CD4-positive, alpha-beta T cell treated with Interleukin-2 at 100 ng/mL for 4 hours (primary cell): ENCODE measurements at places on chromosomes 6 and 20.
A peak's percentile ranks its signal among the peaks of the same experiment; 100 is the strongest.

- no peak for DNase-seq
Observed at GRCh38 chr6:108123481-108123929, 42.3 kb upstream of the NR2E1 start.

GRCh38 chr6:107743311-107743710 lies 80.8 kb downstream of the SCML4 start:
- DNase-seq, result no peak

GRCh38 chr6:4253604-4254231 lies 118.3 kb upstream of the ECI2 start:
- no peak for DNase-seq

GRCh38 chr20:22394583-22394982 lies 189.8 kb downstream of the FOXA2 start:
- DNase-seq, result no peak

- DNase-seq, result no peak
Observed at GRCh38 chr6:159342146-159342545, 172.9 kb downstream of the FNDC1 start.

GRCh38 chr6:147173675-147174308 lies 30.4 kb upstream of the STXBP5 start:
- no peak for DNase-seq

DNA sequence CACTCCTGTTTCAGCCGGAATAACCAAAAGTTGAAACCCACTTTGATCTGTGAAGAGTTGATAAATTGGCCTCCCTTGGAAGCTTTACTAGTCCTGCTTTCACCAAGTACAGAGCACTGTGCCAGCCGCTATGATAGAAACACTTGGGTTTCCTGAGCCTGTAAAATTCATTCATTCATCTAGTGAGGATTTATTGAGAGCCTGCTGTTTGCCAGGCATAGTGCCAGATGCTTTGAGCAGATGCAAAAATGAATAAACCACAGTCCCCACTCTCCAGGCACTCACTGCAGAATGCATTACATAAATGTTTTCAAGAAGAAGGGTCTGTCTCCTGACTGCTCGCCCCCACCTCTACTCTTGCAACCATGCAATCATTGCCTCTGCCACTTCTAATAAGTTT lies 25.3 kb upstream of the TMEM217 start:
- no peak for DNase-seq

- DNase-seq, result no peak
Observed at GRCh38 chr6:84314377-84314898, 87.0 kb upstream of the CEP162 start.

DNA sequence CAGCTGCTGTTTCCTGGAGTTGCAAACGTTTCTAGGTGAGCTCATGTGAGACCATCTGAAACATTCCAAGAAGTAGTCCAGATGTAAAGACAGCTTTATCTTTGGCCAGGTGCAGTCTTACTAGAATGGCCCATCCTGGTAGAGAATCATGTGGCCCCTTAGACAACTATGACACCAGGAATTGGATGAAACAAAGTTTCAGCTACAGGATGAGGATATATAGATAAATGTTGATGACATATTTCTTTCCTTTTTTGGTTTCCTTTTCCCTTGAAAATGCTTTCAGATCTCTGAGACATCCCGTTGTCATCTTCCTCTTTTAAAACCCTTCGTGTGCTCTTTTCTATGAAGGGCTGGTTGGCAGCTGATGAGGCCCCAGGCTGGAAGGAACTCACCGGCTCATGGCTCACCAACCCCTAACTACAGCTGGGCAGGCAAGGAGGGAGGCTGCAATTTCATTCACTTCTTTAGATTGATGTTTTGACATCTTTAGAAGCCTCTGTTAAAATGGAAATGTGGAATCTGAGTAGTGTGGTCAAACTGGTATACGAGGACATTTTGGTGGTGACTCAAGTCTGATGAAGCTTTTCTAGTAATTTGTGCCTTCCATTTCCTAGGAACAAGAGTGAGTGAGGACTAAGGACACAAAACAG lies 167.9 kb upstream of the TNFAIP3 start:
- DNase-seq, result peak; percentile 36

DNA sequence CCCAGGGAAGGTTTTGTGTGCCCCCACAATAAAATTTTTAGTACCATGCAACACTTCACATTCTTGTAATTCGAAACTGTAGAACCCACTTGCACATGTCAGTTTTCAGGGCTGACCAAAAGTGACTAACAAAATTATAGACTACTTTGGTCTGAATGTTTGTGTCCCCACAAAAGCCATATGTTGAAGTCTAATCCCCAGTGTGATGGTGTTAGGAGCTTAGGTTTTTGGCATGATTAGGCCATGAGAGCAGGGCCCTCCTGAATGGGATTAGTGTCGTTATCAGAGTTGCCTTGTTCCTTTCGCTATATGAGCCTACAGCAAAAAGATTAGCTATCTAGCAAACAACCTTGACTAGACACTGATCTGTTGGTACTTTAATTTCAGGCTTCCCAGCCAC lies 49.0 kb upstream of the TENT5A start:
- DNase-seq, result no peak

GRCh38 chr6:128532827-128533226 lies 12.4 kb upstream of the PTPRK start:
- DNase-seq, result no peak

- DNase-seq, result no peak
Observed at GRCh38 chr6:118444796-118445195, 103.3 kb upstream of the PLN start.

GRCh38 chr20:54914995-54915394 lies 439.6 kb downstream of the DOK5 start:
- DNase-seq, result no peak

- no peak for DNase-seq
Observed at GRCh38 chr20:40280616-40281015, 408.4 kb downstream of the MAFB start.

DNA sequence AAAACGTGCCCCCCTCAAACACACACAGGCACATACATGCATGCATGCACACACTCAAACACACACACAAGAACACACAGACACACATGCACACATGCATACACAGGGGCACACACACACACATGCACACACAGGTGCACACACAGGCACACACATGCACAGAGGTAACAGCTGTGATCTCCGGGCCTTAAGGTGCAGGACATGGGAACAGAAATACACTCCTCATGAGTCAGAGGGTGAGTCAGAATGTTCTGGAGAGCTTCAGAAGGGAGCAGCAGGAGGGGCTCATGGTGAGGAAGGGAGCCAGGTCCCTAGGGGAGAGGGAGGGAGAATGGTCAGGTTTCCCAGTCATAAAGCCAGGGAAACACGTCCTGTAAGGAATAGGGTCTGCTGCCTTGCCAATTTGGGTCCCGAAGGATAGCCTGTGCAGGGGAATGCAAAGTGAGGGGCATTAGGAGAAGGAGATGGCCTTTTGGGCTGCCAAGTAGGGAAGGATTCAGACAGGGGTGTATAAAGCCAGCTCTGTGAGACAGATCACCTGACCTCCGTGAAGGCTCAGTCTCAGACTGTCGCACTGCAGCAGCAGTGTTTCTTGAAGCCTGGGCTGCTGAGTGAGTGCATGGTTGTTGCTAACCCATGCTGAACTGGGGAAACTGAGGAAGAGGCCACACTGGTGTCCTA lies 123.9 kb downstream of the MAFB start:
- no peak for DNase-seq

- DNase-seq, result no peak
Observed at GRCh38 chr6:129138739-129139405, 255.9 kb downstream of the LAMA2 start.

GRCh38 chr6:39471954-39472659 lies 149.6 kb upstream of the KCNK16 start:
- no peak for DNase-seq

DNA sequence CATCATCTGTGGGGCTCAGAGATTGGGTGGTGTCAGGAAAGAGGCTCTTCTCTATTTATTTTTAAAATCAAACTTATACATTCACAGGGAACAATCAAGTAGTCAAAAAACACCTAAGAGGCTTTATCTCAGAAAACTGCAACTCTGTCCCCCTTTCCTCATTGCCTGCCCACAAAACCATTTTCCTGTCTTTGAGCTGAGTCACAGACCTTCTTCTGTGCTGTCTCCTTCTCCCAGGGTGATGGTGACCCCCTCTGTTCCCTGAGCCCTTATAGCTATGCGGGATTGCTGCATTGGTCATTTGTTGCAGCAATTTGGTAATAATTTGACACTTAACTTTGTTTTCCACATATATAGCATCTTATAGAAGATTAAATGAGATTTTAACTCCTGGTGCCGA lies 195.2 kb upstream of the PROKR2 start:
- no peak for DNase-seq

GRCh38 chr20:38805958-38806854 lies 709 bp downstream of the PPP1R16B start:
- peak; percentile 31 for DNase-seq

DNA sequence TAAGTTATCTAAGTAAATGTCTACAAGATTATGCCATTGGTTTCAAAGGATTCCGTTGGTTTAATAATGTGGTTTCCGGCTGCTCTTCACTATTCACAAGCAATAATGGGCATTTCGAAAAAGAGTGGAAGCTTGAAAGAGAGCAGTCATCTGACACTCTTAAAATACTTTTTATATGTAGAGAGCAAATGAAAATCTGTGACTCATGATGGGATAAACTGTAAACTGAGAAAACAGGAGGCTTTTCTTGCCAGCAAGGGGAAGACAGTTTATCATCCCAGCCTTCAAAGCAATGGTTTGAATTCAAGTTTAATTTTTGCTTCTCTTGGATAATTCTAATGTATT lies 145.7 kb downstream of the KHDC1L start:
- DNase-seq, result no peak

- no peak for DNase-seq
Observed at GRCh38 chr6:6319952-6320811, at the start of gene F13A1. Gene F13A1, minus strand, starts transcription at chr6:6320662. Its CDS starts 1,998 bp downstream, at chr6:6318664.

GRCh38 chr20:1908191-1908590 lies 13.0 kb downstream of the SIRPA start:
- DNase-seq, result no peak

- DNase-seq, result no peak
Observed at GRCh38 chr6:52551483-52552277, 25.2 kb downstream of the TRAM2 start.

GRCh38 chr6:346386-347030 lies 45.0 kb upstream of the IRF4 start:
- no peak for DNase-seq

DNA sequence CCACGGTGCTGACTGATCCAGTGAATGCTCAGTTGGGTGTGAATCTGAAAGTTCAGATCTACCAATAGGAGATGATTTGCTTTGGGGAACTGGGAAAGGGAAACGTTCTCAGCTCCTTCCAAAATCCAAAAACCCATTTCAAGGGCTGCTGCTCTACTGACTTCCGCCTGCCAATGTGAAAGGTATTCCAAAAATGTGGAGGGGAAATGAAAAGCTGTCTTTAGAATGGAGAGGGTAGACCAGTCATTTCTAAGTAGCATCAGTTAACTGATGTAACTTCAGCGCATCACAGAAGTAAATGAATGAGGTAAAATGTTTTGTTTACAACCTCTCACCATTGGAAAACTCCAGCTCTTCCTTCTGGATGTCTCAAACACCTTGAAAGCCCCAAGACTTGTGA lies 19.6 kb upstream of the EYA2 start:
- DNase-seq, result no peak

DNA sequence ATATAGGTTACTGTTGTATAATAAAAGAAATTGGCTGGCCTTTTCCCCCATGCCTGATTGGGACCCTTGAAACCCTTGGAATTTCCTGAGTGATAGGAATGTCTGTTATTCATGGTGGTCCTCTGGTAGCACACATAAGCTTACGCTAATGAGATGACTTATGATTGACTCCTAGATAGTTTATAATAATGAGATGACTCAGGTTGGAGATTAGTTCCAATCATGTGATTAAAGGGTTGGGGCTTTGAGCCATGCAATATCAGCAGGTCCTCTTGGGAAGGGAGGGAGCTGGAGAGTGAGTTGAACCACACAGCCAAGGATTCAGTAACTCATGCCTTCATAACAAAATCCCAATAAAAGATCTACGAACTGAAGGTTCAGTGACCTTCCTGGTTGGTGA lies 407.6 kb upstream of the MANEA start:
- DNase-seq, result no peak

DNA sequence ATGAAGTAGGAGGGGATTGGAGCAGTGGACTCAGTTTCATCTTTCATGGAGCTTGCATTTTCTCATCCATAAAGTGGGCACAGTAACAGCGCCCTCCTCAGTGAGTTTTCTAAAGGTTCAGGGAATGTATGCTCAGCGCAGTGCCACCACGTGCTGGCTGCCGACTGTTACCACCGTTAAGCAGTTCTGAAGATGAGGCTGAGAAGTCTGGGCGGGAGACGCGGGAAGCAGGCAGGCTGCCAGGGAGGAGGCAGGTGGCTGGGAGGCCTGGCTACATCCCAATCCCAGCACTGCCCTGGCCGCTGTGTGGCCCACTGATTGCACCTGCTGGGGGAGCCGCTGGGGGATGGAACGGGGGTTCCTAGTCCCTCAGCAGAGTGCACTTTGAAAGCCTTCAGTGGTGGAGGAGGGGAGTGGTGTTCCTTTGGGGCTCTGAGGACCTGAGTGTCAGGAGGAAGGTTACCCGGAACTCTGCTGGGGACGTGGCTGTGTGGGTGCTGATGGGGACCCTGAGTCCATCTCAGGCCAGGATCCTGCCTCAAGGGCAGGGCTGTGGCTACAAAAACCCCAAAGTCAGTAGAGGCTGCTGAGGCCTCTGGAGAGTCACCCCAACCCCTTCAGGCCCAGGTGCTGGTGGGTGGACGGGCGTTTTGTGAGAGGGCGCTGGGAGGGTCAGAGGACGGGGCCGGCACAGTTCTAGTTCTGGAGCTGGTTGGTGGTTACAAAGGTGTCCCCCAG lies 28.0 kb upstream of the PHACTR3 start:
- DNase-seq, result no peak
